ENCODE measurements at places on chromosomes 13 and 19.

- peak; percentile 92 for DNase-seq
Observed at GRCh38 chr19:17333611-17334413, 843 bp downstream of the ANO8 start.

- no peak for DNase-seq
Observed at GRCh38 chr19:48623556-48624066, 4.3 kb downstream of the SPHK2 start.

DNA sequence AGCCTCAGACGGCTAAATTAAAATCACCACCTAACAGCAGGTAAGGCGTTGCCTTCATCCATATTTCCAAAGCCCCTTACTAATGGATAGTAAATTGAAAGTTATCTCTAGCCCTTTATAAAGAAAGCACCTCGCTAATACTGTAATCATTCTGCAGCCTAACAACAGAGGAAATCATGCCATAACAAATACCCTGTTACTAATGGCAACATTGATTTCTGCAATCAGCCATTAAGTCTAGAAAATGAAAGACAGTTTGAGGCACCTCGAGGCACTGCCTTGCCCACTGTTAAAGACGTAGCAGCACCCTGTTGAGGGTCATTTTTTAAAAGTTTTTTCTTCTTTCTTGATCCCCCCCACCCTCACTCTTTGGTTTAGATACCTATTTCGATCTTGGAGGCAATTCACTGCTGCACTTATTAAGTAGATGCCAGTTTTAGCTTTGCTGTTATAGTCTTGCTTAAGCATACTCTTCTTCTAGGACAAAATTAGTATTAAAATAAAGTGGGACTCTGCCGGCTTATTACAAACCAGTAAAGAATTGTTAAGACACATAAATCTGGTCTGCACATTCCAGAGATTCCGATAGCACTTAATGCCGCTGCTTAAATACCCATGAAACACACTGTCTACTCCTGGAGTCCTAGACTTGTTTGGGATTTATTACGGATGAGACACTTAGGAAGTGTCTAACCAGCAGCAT is 74.8 kb downstream of the ZNF536 start:
- no peak for DNase-seq

DNA sequence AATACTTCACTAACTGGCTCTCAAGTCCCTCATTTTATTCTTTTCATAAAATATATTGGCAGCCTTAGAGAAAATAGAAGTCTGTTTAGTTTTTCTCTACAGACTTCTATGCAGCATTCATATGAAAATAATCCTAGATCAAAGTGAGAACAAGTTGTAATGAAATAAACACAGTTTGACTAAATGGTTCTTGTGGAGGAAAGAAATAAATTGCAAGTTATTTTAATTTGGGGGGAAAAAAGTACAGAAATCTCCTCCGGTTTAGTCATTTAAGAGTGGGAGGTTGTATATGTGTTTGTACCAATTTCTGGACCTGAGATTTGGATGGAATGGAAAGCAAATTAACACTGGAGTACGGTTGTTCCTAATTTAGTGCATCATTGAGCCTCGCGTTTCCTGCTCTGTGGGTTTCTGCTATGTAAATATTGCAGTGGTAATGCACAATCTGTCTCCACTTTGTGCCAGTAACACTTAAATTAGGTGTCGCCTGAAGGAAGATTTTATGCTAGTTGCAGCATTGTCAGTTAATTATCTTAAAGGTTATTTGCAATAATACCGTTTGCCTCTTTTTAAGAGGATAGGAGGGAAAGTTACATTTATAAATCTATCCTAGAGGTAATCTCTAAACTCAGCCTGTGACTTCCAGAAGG is 100.2 kb downstream of the ZIC5 start:
- no peak for DNase-seq

DNA sequence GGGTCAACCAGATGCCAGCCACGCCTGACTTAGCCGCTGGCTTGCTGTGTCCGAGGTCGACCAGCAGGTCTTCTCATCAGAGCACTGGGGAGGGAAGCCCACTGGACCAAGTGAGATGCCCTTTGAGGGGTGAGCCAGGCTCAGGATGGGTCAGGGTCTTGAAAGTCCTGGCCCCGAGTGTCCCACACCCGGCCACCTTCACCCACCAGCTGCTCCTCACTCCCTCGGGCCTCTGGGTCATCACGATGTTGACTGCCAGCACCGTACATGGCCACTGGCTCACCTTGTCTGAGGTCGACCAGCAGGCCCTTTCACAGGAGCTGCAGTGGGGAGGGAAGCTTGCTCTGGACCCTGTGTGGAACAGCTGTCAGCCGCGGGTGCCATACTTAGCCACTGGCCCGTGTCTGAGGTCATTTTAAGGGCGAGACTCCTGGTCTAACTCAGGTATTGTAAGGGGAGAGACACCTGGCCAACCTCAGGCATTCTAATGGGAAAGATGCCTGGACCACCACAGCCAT is 1361.3 kb downstream of the UQCRFS1 start:
- no peak for DNase-seq

DNA sequence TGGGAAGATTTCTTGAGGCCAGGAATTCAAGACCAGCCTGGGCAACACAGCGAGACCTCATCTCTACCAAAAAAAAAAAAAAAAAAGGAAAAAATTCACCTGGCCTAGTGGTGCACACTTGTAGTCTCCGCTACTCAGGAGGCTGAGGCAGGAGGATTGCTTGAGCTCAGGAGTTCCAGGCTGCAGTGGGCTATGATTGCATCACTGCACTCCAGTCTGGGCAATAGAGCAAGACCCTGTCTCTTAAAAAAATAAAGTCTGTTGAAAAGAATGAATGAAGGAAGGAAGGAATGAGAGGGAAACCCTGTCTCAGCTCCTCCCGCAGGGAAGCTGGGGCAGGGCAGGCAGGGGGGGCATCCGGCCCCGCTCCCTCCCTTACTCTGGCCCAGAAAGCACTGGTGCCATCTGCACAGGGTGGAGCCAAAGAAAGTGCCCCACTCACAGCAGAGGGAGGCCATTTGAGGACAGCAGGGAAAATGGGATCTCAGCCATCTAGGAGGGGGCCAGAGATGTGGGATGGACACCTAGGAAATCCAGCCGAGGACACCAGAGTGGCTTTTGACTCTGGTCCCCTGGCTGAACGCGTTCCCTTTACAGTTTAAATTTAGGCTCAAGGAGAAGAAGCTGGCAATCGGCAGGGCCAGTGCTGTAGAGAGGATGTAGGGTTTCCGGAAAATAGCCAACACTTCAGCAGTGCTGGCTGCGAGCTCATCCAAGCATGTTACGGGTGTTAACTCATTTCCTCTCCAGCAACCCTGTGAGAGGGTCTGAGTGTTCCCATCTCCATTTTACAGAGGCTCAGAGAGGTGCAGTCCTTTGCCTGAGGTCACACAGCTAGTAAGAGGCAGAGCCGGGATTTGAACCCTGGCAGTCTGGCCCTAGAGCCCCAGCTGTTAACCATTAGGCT is 3.6 kb upstream of the HPN start:
- no peak for DNase-seq

GRCh38 chr13:36130193-36130551 is 1.0 kb downstream of the DCLK1 start:
- DNase-seq, result no peak

GRCh38 chr19:653425-653824 is 9.6 kb downstream of the RNF126 start:
- no peak for DNase-seq

Data from activated CD4-positive, alpha-beta T cell treated with anti-CD3 and anti-CD28 coated beads, Interleukin-10, Interleukin-2, amounts not matched to agents 100 ng/mL and 50 ng/mL, durations not matched to agents 16 hours and 8 hours (primary cell).